ENCODE measurements at places on chromosomes 11 and 22.

- DNase-seq, result no peak
These were observed 336.8 kb downstream of the KCNA4 start for GRCh38 chr11:29679996-29680395.

DNA sequence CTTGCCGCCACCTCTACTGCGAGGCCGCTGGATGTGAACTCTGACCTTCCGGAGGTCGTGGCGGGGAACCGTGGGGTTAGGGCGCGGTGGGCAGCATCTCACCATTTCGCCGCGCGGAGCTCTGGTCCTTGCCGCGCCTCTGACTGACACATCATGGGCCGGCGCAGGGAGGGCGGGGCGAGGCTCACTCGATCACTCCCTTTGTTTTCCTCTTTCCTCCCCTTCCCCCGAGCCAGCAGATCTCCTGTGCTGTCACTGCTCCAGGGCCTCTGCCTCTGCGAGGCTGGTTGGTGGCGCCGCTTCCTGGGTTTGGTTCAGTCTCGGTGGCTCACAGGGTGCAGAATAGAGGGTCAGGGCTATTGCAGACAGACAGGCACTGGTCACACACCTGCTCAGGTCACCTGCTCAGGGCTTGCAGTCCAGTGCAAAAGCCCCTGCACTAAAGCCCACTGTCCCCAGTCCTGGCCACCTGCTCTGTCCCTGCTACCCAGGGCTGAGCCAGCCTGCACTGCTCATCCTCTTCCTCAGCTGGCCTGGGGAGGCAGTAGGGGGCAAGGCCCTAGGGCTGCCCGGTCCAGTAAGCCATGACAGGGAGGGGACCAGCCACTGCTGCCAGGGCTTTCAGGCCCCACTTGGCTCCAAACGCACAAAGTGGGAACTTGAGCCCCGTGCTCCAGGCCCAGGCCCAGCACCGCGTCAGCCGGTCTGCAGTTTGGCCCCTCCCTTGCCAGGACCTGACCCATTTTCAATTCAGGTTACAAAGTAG, 36.2 kb downstream of the PISD start:
- DNase-seq, result no peak

DNA sequence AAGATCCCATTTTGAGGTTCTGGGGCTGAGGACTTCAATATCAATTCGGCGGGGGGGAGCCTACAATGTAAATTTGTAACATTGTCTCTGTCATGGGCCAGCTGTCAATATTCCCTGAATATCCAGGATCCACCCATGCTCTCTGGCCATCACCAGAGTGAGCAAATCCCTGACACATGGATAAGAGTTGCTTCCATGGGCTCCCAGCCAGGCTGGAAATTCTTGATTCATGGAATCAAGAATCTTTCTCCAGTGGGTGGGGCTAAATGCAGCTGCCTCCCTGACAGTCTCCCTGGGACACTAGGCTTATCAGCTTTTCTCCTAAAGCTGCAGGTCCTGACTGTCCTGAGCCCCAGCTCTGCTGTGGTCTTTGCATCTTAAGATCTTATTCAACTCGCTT, 86.9 kb upstream of the IGLL5 start:
- DNase-seq, result no peak

DNA sequence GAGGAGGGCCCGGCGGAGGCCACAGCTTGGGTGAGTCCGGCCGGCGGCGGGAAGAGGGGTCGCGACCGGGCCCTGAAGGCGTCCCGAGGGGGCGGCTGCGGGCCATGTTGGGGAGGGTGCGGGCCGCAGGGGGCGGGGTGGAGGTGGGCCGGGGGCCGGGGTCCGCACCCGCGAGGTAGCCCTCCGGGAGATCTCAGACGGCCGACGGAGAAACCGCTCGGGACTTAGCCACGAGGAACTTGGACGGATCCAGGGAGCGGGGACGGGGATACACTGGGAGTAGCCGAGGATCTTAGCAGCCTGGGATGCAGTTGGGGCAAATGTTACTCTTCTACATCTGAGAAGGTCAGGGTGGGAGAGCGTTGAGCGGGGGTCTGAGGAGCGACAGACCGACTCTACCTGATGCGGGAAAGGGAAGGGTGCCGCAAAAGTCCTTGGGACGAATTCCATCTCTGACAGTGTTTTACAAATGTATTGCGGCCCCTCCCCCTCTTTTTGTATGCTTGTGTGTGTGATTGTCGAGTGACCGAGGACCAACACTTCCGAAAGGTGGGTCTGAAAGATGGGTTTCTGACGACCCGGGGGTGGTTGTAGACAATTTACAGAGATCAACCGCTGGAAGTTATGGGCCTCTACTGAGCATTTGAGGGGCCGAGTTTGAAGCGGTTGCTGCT, 658 bp downstream of the STIP1 start:
- no peak for DNase-seq

DNA sequence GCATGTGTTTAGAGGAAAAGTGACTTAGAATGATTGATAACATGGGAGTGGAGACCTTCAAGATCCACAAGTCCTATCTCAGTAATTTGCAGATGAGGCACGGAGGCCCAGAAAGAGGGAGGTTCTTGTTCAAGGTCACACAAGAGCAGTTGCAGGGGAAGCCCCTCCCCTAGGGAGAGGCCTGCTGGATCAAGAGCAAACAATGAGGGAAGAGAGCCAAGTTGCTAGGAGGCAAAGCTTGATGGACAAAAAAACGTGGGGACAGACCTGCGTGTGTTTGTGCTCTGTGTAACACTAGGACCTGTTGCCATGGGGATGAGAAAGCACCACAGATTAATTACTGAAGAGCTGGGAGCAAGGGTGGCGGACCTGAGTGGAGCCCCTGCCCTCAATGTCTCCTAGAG, 6.4 kb upstream of the MFRP start:
- DNase-seq, result no peak

GRCh38 chr11:67382276-67383136, 9.1 kb upstream of the CLCF1 start:
- no peak for DNase-seq

- DNase-seq, result no peak
These were observed 30.8 kb downstream of the MARK2 start for GRCh38 chr11:63869683-63870082.

GRCh38 chr11:64609436-64610047, 18.5 kb downstream of the SLC22A12 start:
- DNase-seq, result no peak

DNA sequence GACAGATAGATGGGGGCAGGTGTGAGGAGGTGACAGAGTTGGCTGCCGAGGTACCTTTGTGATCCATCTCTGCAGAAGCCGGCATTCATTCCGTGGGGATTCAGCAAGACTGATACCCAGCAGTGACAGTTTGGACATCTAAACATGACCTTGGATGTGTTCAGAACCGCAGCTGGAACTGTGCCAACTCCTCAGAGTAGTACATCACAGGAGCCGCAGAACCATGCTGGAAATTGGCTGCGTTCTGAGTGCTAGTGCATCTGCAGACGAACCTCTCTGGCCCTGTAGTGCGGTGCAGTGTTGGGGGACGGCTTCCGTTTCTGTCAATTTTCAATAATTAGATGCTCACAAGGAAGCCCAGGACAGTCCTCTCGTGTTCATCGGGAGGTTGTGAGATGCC, 772.1 kb downstream of the NTM start:
- no peak for DNase-seq

DNA sequence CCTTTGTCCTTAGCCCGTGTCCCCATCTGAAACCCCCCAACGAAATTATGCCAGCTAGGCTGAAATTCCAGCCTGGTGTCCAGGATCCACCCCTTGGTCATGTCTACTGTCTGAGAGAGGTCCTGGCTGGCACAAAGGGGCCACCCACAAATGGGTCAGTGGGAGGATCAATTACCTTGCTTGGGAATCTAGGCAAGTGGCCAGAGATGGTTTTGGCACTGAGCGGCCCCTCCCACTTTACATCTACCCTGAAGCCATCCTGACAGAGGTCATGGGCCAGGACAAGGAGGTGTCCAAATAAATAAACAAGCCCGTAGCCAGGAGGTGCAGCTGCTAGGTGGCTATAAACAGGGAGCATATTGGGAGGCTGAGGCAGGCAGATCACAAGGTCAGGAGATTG, 311.5 kb downstream of the MN1 start:
- DNase-seq, result no peak

DNA sequence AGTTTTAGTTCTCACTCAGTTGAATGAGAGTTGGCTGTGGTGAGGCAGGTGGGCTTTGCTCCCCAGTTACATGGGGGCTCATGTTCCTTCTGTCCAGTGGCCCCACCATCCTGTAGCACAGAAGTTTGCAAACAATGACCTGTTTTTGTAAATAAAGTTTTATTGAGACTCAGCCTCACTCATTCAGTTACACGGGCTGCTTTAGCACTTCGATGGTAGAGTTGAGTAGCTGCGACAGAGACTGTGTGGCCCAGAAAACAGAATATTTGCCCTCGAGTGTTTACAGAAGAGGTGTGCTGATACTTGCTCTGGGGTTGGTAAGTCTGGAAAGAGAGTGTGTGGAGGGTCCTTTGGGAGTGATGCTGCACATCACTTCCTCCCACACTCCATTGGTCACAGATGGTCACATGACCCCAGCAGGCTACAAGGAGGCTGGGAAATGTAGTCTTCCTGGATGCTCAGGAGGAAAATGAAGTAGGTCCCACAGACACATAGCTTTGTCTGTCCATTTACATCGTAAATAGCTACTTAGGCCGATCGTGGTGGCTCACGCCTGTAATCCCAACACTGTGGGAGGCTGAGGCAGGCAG, 34.6 kb downstream of the IFT27 start:
- no peak for DNase-seq

DNA sequence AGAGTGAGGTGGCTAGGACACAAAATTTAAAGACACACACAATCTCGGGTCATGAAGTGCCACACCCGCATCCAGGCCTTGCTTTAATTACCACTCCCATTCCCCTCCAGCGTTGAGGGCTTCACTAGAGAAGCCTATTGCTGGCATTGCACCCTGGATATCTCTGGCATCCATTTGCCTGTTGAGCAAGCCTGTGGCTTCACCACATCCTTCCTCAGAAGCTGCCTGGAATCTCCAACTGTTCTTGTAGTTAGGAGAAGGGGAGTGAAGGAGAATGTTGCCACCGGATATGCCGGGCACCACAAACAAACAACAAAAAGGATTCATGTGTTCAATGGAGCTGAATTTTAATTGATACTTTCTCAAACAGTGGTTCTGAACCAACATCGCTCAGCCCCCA, 34.4 kb upstream of the RCN1 start:
- no peak for DNase-seq

DNA sequence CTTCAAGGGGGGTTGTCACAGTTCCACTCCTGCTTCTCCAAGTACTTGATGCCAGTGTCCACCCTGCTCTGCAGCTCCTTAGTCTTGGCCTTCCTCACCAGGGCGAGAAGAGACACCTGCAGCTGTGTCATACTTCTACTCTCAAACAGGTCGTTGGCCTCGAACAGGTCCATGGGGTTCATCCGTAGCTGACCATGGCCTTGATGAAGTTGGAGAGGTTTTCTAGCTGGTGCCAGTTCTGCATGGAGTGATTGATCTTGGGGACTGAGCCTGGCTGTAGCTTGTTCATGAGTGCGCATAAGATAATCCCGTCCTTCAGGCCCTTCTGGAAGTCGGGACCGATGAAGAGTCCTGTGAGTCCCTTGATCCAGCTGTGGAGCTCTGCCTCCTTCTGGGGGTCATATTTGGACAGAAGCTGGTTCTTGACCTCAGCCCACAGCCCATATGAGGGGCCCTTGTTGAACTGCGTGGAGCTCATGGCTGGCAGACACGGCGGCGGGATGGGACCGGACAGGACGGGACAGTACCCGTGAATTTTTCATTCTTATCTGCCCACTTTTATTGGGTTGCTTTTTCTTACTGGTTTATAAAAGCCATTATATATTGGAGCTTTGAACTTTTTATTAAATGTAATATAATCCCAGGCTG, 33.4 kb upstream of the HORMAD2 start:
- DNase-seq, result no peak

DNA sequence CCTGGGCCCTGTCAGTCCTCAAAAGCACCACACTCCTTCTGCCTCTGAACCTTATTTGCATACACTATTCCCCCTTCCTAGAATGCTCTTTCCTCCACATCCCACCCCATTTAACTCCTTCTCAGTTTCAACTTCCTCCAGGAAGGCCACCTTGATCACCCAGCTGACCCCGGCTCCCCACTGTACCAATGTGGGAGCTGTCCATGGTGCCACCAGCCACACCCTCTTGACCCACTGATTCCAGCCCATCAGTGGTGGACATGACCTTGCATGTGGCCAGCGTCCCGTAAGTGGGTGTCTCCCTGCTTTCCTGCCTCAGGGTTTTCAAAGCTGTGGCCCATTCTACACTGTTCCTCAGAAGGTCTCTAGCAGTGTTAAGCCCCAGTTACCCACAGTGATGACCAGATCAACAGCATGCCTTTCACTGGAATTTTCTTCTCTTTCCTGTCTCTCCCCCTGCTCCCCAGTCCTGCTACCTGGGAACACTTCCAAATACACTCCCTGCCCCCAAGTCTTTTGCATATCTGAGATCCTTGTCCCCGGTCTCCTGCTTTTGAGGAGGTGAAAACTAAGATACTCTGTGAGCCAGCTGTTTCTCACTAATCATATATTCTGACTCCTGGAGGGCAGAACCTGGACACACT, 346.6 kb downstream of the MN1 start:
- DNase-seq, result no peak

- DNase-seq, result no peak
These were observed 820.4 kb upstream of the CCDC90B start for GRCh38 chr11:84106541-84106940.

DNA sequence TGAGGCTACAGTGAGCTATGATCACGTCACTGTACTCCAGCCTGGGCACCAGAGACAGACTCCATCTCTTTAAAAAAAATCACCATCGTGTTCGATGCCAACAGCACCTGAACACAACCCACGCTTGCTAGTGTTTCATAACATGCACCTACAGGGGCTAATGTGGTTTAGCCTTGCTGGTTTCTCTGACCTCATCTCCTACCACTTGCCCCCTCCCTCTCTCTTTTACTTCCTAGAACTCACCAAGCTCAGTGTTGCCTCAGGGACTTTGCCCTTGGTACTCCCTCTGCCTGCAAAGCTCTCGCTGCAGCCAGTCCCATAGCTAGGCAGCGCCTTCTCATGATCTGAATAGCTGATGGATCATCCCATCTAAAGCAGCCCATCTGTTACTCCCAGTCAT, 99.8 kb downstream of the FBXO7 start:
- no peak for DNase-seq
